ENCODE measurements at places on chromosomes 1 and 21.
A peak's percentile ranks its signal among the peaks of the same experiment; 100 is the strongest.

GRCh38 chr1:74771913-74772515 is 39.1 kb downstream of the TYW3 start:
- peak; percentile 14 for DNase-seq

GRCh38 chr1:169697755-169698154 is 13.7 kb downstream of the SELL start:
- no peak for DNase-seq

DNA sequence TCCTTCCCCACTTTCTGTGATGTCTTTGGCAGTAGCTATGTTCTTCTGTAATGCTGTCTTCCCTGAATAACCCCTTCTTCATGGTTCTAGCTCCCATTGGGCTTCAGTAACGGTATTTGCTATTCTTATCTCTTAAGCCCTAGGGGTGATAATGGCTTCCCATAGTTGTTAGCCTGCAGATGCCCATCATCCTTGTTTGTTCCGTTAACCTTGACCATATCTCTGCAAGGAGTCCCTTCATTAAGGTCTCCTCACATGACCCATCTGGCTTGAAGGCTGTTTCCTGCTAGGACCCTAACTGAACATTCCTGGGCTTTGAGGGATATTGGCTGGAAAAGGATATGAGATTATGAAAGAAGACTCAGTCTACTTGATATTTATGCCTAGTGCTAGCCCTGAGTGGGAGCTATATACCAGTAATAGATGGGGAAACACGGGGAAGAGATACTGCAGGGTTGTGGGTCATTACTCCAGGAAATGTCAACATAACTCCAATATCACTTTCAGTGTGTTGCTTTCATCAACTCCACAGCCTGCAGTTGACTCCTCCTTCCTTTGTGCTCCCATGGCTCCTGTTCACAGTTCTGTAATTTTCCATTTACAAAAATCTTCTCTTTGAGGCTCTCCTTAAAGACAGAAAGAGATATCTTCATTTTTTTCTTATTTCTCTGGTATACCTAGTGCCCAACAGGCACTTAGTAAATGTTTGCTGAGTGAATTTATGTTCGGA is 2.5 kb downstream of the MR1 start:
- DNase-seq, result no peak

- no peak for DNase-seq
These were observed 302.3 kb upstream of the NRIP1 start for GRCh38 chr21:15367061-15367626.

GRCh38 chr1:69711190-69711930 is 143.6 kb downstream of the LRRC7 start:
- no peak for DNase-seq

DNA sequence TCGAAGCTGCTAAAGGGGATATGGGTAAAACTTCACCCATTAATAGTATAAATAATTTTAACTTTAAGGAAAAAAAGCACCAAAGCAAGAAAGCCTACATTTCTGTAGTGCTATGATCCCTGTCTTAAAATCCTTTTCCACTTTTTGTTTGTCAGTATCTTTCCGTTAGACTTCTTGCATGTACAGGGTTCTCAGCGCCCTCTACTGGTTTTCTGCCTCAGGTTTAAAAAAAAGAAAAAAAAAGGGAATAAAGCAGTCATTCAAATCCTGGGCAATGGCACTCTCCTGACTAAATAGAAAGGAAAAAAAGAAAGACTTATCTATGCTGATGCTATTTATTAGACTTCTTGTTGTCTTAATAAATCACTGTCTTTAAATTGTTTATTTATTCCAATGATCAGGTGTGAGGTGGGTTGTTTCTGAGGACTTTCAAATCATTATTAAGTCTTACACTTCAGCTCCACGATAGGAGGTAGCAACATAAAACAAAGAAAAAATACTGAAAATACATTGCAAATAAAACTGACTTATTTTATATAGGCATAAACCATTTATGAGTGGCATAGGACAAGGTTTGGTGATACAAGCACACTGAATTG is 475.4 kb upstream of the NR5A2 start:
- no peak for DNase-seq

DNA sequence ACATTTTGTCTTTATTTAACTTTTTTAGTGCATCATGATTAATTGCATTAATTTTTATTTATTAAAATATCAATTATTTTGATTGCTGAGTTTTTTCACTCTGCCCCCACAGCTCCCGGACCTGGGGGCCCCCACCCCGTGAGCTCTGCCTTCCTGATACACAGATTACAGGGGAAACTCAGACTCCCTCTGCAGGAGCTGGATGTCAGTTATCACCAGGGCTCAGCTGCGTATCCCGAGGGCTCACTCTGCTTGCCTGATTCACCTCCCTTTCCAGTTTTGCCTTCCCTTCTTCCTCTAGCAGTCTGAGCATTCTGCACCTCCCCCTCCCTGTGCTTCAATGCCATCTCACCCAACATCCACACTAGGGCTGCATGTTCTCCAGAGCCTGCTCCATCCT is 98.2 kb downstream of the ATP1A1 start:
- DNase-seq, result no peak

DNA sequence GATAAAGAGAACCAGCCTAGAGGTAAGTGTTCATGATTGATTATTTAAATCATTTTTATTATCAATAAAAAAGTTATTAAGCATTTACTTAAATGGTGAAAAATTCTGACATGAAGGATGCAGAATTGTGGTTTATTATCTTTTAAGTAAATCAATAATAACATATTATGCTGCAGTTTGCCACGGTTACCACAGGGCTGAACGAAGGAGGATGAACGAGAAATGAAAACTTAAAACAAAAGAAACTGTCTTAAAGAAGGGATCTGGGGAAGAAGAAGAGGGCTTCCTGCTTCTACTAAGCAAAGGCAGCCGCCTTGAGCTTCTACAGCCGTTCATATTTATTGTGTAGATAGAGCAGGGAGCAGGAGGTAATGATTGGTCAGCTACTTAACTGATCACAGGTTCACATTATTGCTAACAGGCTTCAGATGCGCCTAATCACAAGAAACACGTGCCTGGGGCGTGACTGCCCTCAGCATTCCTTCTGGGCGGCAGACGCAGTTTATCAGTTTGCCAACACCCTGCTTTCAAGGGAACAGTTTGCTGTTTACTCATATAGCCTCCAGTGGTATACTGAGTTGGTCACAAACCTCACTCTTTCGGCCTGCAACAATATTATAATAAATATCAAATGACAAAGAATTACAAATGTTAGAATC is 5.8 kb upstream of the FNBP1L start:
- no peak for DNase-seq

DNA sequence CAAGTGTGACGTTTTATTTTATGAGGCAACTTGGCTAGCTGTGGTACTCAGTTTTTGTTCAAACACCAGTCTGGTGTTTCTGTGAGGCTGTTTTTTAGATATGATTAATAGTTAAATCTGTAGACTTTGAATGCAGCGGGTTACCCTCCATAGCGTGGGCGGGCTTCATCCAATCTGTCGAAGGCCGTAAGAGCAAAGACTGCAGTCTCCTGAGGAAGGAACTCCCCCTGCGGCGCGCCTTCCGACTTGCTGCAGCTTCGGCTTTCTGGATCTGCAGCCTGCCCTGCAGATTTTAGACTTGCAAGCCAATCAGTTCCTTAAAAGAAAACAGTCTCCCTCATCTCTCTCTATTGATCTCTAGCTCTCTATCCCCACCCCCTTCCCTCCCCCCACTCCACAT is 4.2 kb upstream of the ZNF496 start:
- DNase-seq, result no peak

DNA sequence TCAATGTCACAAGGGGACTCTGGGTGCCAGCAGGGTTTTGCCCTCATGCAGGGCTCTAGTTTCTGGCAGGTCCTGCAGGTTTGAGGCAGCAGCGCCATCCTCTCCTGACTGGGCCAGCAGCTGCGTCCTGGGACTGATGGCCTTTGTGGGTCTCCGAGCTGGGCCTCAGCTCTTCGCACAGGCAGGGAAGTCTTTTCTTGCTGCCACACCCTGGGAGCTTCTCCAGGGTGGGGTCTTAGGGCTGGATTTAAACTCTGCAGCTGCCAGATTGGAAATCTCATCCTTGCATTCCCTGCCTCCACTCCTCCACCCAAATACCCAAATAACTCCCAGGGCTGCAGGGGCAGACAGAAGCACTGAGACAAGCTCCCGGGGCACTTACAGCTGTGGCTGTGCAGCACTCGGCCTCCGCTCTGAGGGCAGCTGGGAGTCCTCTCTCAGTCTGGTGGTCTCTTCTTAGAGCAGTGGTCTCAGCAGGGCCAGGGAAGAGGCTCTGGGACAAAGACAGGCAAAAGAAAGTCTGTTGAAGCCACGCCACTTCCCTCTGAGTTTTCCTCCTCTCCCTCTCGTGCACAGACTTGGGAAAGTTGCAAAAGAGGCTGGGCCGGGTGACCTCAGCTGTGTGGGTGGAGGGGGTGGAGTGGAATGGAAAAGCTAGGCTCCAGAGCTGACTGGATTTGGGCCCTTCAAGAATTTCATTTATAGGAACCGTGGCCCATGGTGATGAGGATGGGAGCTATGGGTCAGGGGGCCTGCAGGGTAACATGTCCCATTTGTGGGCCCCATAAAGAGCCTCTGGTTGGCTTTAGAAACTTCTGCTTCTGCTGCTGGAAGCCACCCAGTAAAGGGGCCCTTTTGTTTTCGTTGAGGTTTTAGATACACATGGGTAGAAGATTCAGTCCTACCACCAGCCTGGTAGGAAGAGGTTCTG is at the start of gene RAB7B:
Gene RAB7B, minus strand, starts transcription at position 525 of the 931 bp plus-strand sequence. CDS start 9,260 bp downstream, outside the sequence.
- no peak for DNase-seq

GRCh38 chr1:51276286-51276685 is 40.2 kb downstream of the RNF11 start:
- no peak for DNase-seq

DNA sequence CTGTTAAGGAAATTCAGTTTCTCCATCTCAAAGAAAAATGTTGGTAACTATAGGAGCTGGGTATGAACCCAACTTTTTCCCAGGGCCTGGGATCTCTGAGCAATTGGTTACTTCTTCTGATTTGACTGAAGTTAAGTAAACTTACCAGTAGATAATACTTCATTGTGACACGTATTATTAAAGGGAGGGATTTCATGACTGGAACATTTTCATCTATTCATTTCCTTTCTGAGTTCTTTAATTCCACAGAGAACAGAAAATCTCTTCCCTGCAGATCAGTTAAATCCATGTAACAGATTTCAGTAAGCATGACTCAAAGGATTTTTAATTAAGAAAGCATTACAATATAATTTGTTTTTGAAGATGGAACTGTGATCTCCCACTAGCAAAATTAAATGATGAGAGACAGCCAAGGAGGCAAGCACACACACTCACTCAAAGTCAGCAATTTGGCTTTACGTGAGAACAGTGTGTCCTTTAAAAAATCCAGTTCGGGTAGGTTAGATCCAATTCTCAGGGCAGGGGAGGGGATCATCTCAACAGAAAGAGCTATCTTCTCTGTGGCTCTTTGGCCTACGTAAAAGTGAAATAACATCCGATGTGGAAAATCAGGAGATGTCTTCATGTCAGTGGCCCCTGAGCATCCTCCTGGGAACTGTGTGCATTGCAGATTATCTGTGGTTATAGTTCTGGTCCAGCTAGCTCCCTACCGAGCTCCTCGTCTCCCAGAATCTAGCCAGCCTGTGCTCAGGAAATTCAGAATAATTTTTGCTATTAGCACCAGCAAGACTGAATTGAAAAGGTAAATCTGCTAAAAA is 10.8 kb upstream of the MYOC start:
- no peak for DNase-seq

DNA sequence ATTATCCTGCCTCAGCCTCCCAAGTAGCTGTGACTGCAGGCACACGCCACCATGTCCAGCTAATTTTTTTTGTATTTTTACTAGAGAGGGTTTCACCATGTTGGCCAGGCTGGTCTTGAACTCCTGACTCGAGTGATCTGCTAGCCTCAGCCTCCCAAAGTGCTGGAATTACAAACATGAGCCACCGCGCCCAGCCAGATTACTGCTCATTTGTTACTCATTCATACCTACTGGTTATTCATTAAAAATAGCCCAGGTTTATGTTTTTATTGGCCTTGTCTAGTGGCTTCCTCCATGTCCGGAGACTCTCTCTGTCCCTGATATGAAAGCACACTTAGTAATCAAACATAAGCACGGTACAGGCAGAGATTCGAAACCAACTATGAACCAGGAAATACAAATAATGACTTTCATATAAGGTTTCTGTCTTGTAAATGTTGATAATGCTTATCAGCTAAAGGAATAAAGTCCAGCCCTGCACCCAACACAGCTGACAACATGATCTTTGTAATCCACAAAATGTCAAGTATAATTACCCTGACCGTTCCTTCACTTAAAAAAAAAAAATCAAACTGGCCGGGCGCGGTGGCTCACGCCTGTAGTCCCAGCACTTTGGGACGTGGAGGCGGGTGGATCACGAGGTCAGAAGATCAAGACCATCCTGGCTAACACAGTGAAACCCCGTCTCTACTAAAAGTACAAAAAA is 50.4 kb upstream of the CXADR start:
- DNase-seq, result no peak

DNA sequence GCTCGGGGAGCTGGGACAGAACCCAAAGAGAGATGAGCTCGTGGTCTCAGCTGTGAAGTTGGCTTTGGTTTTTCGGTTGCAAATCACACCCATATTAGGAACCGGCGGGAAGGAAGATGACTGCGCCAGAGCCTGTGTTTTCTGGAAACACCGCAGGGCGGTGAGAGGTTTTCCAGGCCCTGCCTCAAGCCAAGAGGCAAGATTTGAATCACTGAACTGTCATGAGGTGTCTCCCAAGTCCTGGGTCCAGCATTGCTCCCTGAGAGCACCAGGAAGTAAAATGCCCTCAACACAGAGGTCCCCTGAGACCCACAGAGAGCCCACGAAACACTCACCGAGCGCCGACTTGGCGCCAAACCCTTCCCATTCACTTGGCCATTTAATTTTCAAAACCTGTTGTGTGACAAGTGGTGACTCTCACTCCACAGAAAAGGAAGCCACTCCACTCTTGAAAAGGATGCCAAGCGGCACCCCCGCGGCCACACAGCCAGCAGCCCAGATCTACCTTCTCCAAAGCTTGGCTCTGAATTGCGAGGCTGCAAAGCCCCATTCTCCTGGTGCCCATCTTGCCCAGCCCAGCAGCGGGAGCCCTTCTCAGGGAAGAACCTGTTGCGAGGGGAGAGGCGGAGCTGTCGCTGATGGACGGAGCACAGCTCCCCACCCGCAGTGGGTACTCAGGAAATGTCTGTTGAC is 99.0 kb upstream of the RUNX3 start:
- DNase-seq, result peak; percentile 50

DNA sequence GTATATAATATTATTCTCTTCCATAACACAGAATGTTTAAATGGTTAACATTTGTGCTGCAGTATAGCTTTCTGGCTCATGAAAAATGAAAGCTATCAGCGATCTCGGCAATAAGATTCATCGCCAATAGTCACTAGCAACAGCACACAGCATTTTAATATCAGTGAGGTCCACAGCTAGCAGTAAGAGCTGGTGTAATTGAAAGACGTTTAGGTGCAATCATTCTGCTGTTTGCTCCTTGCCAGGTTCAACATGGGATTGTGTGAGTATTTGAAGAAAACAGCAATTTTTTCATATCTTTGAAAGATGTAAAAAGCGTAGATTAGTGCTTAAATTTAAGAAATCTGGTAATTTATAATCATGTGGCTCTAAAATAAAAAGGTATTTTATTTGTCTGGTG is 20.1 kb downstream of the PRKACB start:
- no peak for DNase-seq

- no peak for DNase-seq
These were observed 53.9 kb upstream of the CACNA1E start for GRCh38 chr1:181429462-181429861.

GRCh38 chr1:51317798-51318197 is 12.6 kb downstream of the TTC39A start:
- no peak for DNase-seq

- no peak for DNase-seq
These were observed 534.6 kb upstream of the PTBP2 start for GRCh38 chr1:96187020-96187419.

Measured in immature natural killer cell (primary cell).